Activated CD4-positive, alpha-beta T cell treated with anti-CD3 and anti-CD28 coated beads, Interleukin-2, amount 10 ng/mL, durations not matched to agents 24 days and 14 days (primary cell): ENCODE measurements at places on chromosomes 12 and 14. TPM values are rescaled to one million over a fixed set of nuclear protein-coding genes. Genes with fewer than 3 reads are reported as not detected.
A peak's percentile ranks its signal among the peaks of the same experiment; 100 is the strongest.

GRCh38 chr14:72389200-72389599 lies 457.0 kb downstream of the RGS6 start:
- no peak for DNase-seq
- H3K4me3 ChIP-seq = no peak overlapping the region

GRCh38 chr14:28830115-28830534 lies 63.5 kb downstream of the FOXG1 start:
- H3K27me3 ChIP-seq = no peaks in the 10 kb centered on the region
- H3K36me3 ChIP-seq = no peaks in the 10 kb centered on the region
- DNase-seq = no peak

The DNAH10 gene
- 0.14 and 0.21 TPM in 2 replicates for total RNA-seq

DNA sequence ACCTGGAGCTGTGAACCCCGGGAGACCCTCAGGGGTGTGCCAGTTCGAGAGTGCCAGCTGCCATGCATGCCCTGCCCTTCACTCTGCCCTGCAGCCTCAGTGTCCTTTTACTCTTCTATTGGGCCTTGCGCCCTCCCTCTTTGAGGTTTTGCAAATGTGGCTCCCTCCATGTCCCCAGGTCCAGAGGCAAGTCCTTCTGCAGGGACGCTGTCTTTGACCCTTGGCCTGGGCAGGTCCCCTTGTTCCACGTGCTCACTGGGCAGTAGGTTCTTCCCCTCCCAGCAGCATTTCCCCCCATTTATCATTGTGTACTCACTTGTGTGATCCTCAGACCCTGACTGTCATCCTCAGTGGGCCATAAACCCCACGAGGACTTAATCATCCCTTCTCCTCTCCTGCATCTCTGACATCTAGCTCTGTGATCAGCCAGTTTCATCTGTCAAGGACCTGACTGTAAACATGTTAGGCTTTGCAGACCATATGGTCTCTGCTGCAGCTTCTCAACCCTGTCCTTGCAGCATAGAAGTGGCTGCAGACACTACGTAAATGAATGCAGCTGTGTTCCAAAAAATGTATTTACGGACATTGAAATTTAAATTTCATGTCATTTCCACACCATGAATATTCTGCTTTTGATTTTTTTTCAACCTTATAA lies 36.6 kb downstream of the TSPAN9 start:
- H3K27me3 ChIP-seq = peaks cover 27% of the 10 kb centered on the region
- no peak overlapping the region for H3K27ac ChIP-seq
- H3K36me3 ChIP-seq = no peaks in the 10 kb centered on the region
- no peak for DNase-seq
- no peak overlapping the region for H3K4me3 ChIP-seq
- H3K4me1 ChIP-seq = no peaks in the 10 kb centered on the region

The CISTR gene
- total RNA-seq = not detected in 2 replicates

DNA sequence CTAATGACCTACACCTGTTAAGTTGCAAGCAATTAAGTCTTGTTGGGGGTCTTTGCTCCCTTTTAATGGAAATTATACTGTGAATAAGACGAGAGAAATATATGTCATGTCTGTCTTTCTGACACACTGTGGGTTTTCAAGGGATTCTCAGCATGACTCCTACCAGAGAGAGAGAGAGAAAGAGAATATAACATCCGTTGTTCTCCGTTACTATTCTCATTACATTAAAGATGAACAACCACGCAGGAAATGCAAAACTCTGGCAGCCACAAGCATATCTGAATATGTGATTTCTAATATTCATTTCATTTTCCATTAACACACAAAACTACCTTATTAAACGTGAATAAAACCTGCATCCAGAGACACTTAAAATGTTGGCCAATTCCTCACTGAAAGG lies 67.3 kb upstream of the EGLN3 start:
- peaks cover 5% of the 10 kb centered on the region for H3K36me3 ChIP-seq
- H3K4me3 ChIP-seq = peak overlapping the region; percentile 88
- peak; percentile 72 for DNase-seq
- H3K27me3 ChIP-seq = peaks cover 2% of the 10 kb centered on the region
- peak overlapping the region; percentile 97 for H3K27ac ChIP-seq
